Glutamatergic neuron (in vitro differentiated cells): ENCODE measurements at places on chromosomes 7 and 10. TPM values are rescaled to one million over a fixed set of nuclear protein-coding genes. Genes with fewer than 3 reads are reported as not detected.

Gene ZNF239
- 4.1 TPM for total RNA-seq

Gene LIPK
- total RNA-seq = not detected

Gene SEMA3E
- total RNA-seq = 0.96 TPM

Gene ZNF273
- total RNA-seq = 9.6 TPM

Gene CDC14C
- total RNA-seq = not detected

Gene VPS37D
- 17.2 TPM for total RNA-seq

Gene HOXA3
- not detected for total RNA-seq

- DNase-seq = no peak
Measured at GRCh38 chr7:28755255-28755654, 202.9 kb downstream of the TRIL start.

DNA sequence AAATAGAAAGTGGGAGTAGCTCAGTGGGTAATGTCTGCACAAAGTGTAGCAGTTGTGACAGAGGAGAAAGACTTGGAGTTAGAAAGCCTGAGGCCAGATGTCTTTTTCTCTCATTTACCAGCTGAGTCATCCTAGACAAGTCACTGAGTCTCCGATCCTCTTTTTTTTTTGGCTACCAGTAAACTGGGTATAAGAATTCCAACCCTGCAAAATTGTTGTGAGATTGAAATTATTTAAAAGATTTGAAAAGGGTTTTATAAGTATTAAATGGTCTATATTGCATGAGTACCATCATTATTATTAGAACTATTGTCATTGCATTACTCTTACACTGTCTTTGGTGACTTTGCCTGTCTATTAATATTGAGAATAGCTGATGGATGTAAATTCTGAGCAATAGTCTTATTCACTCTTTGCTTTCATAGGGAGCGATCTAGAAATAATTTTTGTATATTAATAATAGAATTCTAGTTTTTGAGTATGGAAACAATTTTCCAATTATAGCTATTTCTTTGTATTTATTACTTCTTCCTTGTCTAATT lies 74.0 kb downstream of the ARID5B start:
- no peak for DNase-seq

DNA sequence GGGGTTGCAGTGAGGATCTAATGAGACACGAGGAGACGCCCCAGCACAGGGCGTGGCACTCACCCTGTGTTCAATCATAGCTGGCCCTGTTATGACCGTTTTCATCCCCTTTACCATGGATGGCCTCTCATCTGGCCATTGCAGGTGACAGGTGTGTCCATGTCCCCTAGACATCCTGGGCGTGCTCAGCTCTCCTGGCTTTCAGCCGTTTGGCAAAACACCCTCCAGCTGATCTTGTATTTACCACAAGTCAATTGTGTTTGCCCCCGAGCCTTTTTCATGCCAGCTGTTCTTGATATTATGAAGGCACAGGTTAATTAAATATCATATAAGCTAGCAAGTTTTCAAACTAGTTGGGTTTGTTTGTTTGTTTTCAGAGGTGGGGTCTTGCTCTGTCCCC lies 97.1 kb downstream of the CHST15 start:
- DNase-seq = no peak

DNA sequence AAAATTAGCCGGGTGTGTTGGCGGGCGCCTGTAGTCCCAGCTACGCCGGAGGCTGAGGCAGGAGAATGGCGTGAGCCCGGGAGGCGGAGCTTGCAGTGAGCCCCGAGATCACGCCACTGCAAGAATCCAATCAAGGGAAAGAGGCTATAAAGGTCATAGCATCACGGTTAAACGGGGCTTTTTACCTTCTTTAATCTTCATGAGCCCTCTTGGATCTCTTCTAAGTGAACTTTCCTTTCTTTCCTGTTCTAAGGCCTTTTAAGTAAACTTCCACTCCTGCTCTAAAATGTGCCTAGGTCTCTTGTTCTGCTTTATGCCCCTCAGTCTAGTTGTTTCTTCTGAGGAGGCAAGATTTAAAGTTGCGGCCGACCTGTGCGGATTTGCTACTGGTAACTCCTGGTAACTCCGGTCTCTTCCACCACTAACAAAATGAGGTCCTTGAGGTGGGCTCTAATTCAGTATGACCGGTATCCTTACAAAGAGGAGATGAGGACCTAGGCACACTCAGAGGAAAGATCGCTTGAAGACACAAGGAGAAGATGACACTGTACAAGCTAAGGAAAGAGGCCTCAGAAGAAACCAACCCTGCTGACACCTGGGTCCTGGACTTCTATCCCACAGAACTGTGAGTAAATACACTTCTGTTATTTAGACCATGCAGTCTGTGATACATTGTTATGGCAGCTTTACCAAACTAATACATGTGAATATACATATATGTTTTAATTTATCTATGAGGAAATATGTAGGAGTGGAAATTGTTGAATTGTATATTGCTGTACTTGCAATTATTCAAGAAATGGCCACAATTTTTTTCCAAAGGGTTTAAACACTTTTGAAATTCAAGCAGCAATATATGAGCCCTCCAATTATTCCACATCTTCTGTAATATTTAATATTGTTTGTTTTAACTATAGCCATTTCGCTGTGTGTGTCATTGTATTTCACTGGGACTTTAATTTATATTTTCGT lies 331.5 kb upstream of the CNTNAP2 start:
- DNase-seq = no peak

GRCh38 chr10:17801507-17801906 lies 7.6 kb upstream of the MRC1 start:
- no peak for DNase-seq

DNA sequence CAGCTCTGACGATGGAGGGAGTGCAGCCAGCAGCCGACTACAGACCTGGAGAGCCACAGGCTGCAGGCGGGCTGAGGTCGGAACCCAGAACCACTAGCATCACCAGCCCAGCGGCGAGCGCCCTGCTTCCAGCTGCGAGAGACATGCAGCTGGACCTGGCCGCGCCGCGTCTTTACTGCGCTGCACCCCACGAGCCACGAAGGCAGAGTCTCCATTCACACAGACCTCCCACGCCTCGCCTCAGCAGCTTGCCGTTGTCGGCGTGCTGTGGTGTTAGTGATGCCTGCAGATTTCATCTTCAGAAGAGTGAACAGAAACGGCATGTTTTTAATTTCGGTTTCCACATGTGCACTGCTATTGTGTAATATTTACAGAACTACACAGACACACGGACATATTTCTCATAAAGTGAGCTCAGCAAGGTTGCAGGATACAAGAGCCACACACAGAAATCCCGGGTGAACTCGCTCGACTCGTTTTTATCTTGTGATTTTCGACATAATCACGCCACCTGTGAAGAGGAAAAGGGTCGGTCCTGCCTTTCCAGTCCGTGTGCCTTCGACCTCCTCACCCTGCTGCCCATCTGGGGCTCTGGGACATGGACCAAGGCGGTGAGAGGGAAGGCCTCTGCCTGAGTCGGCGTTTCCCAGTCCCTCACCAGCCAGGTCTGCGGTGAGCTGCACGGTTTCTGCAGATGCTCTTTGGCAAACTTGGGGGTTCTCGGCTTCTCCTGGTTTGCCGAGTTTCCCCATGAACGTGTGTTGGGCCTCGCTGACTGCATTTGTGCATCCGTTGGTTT lies 252.2 kb downstream of the ELFN1 start:
- no peak for DNase-seq

- no peak for DNase-seq
Measured at GRCh38 chr7:70356085-70356786, 758.0 kb downstream of the AUTS2 start.
